Fibroblast of skin of left biceps (primary cell): ENCODE measurements at places on chromosomes 2 and 18.

GRCh38 chr2:26612034-26612433 lies 29.1 kb downstream of the CIB4 start:
- DNase-seq, result no peak

- no peak for DNase-seq
Observed at GRCh38 chr2:128514555-128514955, 195.9 kb upstream of the HS6ST1 start.

- DNase-seq, result no peak
Observed at GRCh38 chr18:25299426-25300300, 52.3 kb downstream of the ZNF521 start.

DNA sequence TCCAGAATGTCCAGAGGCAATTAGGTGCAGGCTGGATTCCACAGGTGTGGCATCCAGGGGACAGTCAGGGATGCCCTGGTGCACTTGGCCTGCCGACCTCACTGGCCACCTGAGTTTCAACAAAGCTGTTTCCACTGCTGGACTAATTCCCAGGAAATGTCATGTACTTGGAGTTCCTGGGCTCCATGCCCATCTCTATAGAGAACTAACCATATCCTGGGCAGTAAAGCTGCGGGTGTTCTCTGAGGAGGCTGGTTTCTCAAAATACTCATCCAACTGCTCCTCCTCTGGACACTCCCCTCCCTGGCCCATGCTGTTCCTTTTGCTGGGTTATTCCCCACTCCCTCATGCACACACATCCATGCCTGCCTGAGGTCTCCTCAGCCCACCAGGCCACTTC lies 161.9 kb upstream of the SKOR2 start:
- DNase-seq, result no peak

- no peak for DNase-seq
Observed at GRCh38 chr18:33833842-33834241, 255.8 kb downstream of the ASXL3 start.
